CD4-positive, CD25-positive, alpha-beta regulatory T cell (primary cell): ENCODE measurements at places on chromosomes 2 and 18. TPM values are rescaled to one million over a fixed set of nuclear protein-coding genes. Genes with fewer than 3 reads are reported as not detected.

Gene DCC
- not detected for total RNA-seq

Gene CLK1
- 1,274 TPM for total RNA-seq

Gene TRIM54
- total RNA-seq: not detected

Gene BOLL
- total RNA-seq: not detected

Gene CNDP1
- 0.15 TPM for total RNA-seq

Gene ERBB4
- not detected for total RNA-seq

Gene EGR4
- total RNA-seq: 0.69 TPM

Gene CPS1
- total RNA-seq: 0.59 TPM

Gene NTSR2
- total RNA-seq: not detected

Gene TMEM18
- 26.9 TPM for total RNA-seq

Gene RALB
- 21.8 TPM for total RNA-seq

Gene C2orf78
- total RNA-seq: not detected

Gene ALPI
- not detected for total RNA-seq

Gene FAM110C
- 4.9 TPM for total RNA-seq

Gene CPO
- not detected for total RNA-seq

Gene AAK1
- total RNA-seq: 258 TPM

Gene SFT2D3
- 7.6 TPM for total RNA-seq

Gene IL1RL2
- not detected for total RNA-seq

Gene TNFAIP6
- total RNA-seq: not detected

Gene CDH19
- not detected for total RNA-seq

Gene CGREF1
- total RNA-seq: not detected

Gene RPRM
- 0.44 TPM for total RNA-seq

Gene RAB27B
- 8.5 TPM for total RNA-seq

Gene CAVIN2
- total RNA-seq: 16.5 TPM

Gene GALNT13
- total RNA-seq: not detected

Gene GKN1
- not detected for total RNA-seq

Gene ELOA2
- total RNA-seq: not detected

Gene AQP12A
- not detected for total RNA-seq

Gene DNAJC5G
- not detected for total RNA-seq

Gene FBLN7
- 19.3 TPM for total RNA-seq

Gene AQP4
- total RNA-seq: not detected

Gene SLC38A11
- not detected for total RNA-seq

Gene SANBR
- total RNA-seq: 11.7 TPM

Gene CNTNAP5
- total RNA-seq: not detected

Gene VWC2L
- total RNA-seq: not detected

Gene WDR7
- total RNA-seq: 76.4 TPM

Gene ARHGEF33
- not detected for total RNA-seq

Gene PRSS56
- not detected for total RNA-seq

Gene SERPINB4
- total RNA-seq: not detected

Gene CCDC148
- total RNA-seq: not detected

Gene SP140
- total RNA-seq: 100 TPM

Gene SUPT7L
- total RNA-seq: 51.4 TPM

Gene CHRND
- not detected for total RNA-seq

Gene COL5A2
- total RNA-seq: 0.22 TPM

Gene FASTKD2
- total RNA-seq: 18.4 TPM

Gene POTEF
- not detected for total RNA-seq

Gene PELI1
- 405 TPM for total RNA-seq

Gene CDCA7
- 12.9 TPM for total RNA-seq

Gene CCDC68
- total RNA-seq: not detected

Gene ANKRD62
- total RNA-seq: not detected

Gene NEU2
- not detected for total RNA-seq

Gene OR6B2
- not detected for total RNA-seq

Gene TCF23
- total RNA-seq: not detected

Gene ZNF804A
- not detected for total RNA-seq

Gene LTBP1
- 3.7 TPM for total RNA-seq

Gene INHBB
- total RNA-seq: not detected

Gene VSNL1
- not detected for total RNA-seq

Gene C1GALT1C1L
- total RNA-seq: not detected
